NCI-H1417 treated with DMSO at 0.1 percent for 48 hours (cell line): ENCODE measurements at places on chromosomes 1 and 21.

- DNase-seq: no peak
Measured at GRCh38 chr1:226606311-226607267, 58.0 kb downstream of the STUM start.

DNA sequence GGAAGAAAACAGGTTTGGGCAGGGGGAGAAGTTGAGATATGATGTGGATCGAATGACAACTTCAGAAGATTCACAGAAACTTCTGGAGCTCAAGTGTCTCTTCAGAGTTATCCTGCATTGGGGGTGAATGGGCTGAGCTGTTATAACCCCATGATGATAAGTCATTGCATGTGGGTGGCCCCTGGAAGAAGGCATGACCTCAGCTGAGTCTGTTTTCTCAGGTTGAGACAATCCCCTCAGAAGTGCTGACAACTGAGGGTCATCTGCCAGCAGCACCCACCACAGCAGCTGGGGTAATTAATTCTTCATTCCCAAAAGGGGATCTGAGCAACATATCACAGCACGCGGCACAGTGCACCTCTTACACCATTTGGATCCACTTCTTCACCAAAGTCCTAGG, 138.6 kb upstream of the CAMK1G start:
- no peak for DNase-seq

- DNase-seq: no peak
Measured at GRCh38 chr1:1116701-1117468, 996 bp upstream of the C1orf159 start.

DNA sequence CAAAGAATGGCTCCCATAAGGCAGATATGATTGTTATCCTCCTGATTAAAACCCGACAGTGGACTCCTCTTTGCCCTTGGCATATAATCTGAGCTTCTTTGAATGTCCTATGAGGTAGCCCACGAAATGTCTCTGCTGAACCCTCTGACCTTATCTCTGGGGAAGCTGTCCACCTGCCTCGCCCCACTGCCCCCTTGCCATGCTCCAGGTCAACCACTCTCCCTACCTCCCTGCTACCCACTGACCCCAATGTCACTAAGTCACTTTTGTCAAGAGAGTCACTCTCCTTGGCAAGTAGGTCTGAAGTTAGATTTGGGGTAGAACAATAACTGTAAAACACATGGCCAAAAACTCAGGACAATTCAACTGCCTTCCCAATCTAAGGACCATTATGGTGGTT, 54.5 kb downstream of the UTP25 start:
- no peak for DNase-seq

- DNase-seq: no peak
Measured at GRCh38 chr1:224700918-224701531, 84.9 kb downstream of the CNIH3 start.

- DNase-seq: no peak
Measured at GRCh38 chr1:109136766-109137165, 22.9 kb downstream of the ELAPOR1 start.

DNA sequence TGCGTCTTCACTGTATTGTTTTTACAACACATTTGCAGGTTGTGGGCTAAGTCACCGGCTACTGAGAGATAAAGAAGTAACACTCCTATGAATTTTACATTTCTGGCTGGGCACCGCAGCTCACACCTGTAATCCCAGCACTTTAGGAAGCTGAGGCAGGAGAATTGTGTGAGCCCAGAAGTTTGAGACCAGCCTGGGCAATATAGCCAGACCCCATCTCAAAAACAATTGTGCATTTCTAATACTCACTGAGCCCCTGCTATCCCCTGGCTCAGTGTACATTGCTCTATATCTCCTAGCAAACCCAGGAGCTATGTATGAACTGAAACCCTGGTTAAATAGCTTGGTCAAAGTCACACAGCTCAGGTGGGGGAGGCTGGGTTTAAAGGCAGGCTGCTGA, 108.7 kb downstream of the ZNF281 start:
- no peak for DNase-seq
